ENCODE measurements at places on chromosomes 7 and 10.
A peak's percentile ranks its signal among the peaks of the same experiment; 100 is the strongest.

- no peak for DNase-seq
Observed at GRCh38 chr10:76937181-76937600, 700.4 kb downstream of the KCNMA1 start.

GRCh38 chr10:119445311-119445934, 97.1 kb downstream of the RGS10 start:
- DNase-seq: peak; percentile 84

DNA sequence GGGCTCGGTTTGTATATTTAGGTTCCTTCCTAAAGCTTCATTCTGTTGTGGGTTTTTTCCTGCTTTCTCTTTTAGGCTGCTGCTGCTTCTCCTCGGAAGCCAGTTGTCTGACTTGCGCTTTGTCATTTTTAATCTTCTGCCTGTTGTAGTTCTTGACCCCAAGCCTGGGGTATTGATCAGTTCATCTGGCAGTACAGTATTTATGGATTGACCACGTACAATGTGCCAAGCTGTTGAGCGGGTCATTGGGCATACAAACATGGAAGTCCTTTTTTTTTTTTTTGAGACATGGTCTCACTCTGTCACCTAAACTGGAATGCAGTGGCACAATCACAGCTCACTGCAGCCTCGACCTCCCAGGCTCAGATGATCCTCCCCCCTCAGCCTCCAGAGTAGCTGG, 4.3 kb downstream of the PROSER2 start:
- no peak for DNase-seq

GRCh38 chr10:108465871-108466641, 1301.5 kb upstream of the SORCS1 start:
- peak; percentile 52 for DNase-seq

GRCh38 chr7:156219307-156220077, 407.2 kb upstream of the SHH start:
- DNase-seq: no peak

DNA sequence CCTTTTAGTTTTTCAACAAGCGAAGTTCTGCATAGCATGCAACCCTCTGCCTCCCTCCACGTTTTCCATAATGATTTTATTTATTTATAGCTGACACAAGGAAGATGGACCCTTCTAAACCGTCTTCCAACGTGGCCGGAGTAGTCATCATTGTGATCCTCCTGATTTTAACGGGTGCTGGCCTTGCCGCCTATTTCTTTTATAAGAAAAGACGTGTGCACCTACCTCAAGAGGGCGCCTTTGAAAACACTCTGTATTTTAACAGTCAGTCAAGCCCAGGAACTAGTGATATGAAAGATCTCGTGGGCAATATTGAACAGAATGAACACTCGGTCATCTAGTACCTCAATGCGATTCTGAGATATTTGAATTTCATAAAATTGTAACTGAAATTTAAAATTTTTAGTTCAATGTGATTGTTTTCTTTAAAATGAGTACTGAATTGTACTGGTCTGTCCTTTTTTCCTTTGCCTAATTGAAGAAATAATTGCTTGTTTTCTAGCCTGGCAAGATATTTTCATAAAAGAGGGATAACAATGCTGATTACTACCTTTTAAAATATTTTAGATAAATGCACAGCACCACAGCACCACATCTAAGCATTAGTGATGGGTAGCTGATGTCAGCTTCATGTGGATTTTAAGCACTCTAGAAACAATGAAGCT, 41.5 kb upstream of the SLC39A12 start:
- peak; percentile 12 for DNase-seq

DNA sequence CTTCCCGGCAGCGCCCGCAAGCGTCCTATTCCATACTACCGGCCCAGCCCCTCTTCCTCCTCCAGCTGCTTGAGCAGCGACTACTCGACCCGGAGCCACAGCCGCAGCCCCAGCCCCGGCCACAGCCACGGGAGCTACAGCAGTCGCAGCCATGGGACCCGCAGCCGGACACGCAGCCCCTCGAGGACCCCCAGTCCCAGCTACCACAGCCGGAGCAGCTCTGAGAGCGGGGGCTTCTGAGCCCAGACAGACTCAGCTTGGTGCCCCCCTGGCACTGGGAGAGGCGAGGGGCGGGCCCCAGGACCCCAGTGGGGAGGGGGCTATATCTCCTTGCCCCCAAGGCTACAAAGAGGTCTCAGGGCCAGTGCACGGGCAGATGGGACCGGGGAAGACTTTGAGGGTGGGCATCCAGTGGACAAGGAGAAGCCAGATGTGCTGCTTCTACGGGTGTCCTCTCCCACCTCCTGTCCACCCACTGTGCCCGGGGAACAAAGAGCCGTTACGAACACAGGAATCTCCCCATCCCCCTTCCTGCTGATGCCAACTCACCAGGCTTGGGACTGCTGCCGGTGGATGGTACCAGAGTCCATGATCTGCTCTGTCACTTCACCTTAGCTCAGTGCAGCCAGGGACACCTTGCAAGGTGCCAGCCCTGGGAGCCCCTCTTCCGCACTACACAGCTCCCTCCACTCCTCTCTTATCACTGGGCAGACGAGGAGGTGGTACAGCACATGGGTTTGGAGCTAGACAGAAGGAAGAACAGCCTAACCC, 16.7 kb upstream of the HSPB1 start:
- DNase-seq: no peak

DNA sequence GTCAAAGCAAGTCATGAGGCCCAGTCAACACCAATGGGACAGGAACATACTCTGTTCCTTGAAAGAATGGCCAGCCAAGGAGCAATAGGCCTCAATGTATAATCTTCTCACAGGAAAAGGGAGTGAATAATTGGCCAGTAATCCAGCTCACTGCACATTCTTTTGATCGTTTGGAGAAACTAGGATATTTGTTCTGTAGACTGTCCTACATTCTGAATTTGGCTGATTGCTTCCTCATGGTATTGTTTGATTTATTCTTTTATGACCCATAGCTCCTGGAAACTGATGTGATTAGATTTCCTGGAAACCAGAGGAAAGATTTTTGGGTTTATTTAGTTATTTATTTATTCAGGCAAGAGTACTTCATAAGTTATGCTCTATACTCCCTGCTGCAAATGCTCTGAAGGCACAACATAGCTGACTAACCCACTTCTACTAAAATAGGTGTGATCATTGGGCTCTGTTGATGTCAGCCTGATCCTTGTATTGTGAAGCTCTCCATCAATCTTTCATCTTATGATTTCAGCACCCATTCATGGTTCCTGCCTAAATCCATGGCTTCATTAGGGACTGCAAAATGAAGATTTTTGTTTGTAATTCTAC, 745.2 kb downstream of the SUGCT start:
- DNase-seq: no peak

DNA sequence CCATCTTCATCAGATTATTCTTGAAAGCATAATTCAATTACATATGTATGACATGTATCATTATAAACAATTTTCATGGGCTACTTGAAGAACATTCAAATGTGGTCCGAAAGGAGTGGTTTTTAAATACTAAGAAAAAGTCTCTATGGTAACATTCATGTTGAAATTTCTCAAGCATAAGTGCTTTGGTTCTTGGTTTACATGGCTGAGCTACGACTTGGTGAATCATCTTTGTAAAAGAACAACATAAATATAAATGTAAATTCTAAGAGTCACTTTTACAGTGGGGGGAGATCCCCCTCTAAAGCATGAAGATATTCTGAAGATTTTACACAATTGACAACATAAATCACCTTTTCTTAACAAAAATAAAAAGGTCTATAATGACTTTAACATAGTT, 118.6 kb downstream of the MAGI2 start:
- no peak for DNase-seq

- DNase-seq: no peak
Observed at GRCh38 chr7:141231018-141231792, 157.3 kb downstream of the TMEM178B start.

DNA sequence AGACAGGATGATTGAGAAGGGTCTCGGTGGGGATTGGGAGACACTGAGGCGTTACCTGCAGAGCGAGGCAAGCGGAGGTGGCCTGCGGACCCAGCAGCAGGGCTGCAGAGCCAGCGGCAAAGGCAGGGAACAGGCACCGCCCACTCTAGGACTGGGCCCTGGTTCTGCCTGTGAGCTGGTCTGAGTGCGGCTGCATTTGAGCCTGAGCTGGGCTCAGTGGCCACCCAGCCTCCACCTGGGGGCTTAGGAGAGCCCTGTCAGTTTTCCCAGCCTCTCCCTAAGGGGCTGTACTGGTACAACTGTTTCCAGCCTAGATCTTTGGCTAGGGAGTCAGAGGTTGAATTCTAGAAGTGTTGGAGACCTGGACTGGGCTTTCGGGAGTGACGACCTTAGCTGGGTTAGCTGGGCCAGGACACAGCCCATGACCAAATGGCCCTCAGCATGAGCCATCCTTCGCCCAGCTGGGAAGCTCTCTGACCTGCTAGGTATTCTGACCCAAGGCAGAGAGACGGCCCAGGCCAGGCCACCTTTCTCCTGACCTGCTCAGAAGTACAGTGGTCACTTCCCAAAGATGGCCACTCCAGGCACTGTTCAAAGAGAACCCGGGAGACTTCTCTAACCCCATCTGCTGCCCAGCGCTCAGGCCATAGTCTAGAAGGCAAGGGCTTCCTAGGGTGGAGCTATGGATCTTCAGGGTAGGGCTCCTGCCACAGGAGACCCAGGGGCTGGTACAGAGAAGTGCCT, 64.9 kb downstream of the PAX2 start:
- no peak for DNase-seq

Measured in frontal cortex (tissue), 4 donors.